ENCODE measurements at places on chromosomes 2 and 18.
A peak's percentile ranks its signal among the peaks of the same experiment; 100 is the strongest.

DNA sequence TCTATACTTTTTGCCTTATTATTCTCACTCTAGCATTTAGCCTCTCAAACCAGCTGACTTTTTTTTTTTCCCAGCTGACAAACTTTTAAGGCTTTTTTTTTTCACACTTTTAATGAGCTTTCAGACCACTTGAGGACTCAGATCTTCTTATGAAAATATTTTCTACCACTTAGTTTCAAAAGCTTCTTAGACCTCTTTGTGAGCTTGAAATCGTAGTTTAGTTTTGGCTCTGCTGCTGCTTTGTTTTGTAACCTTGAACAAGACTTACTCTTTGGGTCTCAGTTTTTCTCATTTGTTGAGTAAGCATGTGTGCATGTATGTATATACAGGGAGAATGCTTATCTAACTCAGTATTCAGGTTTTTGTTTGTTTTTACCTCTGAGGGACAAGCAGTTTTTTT, 3.5 kb downstream of the NBEAL1 start:
- no peak for DNase-seq

DNA sequence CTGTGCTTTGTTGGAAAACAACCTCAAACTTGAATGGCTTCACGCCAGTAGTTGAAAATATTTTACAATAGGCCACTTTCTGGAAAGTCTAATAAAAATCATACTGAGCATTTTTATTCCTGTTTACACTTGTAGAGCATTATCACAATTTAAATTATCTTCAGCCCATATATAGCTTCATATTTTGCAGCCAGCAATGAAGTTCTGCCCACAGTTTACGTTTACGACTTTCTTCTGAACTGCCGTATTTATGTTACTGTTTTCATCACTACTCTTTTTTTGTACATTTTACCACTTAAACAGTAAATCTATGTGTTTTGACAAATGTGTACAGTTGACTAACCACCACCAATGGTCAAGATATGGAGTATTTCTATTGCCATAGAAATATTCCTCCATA, 86.2 kb downstream of the COPS8 start:
- DNase-seq, result no peak

DNA sequence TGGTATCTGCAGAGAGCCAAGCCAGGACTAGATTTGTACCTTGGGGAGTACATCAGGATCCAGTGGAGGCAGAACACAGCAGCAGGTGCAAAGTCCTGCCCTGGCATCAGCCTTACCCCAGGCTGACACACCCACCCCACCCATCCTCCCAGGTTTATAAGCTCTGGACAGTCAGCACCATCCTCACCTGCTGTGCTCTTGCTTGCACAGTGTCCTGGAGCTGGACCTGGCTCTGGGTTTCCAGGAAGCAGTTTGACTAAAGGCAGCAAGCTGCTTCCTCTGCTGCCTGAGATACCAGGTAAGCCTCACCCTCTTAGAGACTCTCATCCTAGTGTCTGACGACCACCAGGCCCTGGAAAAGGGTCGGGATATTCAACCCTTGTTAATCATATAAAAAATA, at the start of gene SULT1C3:
Gene SULT1C3 (plus strand): TSS at position 183 of the 400 bp plus-strand sequence. CDS start 7,227 bp downstream, outside the sequence.
- DNase-seq, result no peak

DNA sequence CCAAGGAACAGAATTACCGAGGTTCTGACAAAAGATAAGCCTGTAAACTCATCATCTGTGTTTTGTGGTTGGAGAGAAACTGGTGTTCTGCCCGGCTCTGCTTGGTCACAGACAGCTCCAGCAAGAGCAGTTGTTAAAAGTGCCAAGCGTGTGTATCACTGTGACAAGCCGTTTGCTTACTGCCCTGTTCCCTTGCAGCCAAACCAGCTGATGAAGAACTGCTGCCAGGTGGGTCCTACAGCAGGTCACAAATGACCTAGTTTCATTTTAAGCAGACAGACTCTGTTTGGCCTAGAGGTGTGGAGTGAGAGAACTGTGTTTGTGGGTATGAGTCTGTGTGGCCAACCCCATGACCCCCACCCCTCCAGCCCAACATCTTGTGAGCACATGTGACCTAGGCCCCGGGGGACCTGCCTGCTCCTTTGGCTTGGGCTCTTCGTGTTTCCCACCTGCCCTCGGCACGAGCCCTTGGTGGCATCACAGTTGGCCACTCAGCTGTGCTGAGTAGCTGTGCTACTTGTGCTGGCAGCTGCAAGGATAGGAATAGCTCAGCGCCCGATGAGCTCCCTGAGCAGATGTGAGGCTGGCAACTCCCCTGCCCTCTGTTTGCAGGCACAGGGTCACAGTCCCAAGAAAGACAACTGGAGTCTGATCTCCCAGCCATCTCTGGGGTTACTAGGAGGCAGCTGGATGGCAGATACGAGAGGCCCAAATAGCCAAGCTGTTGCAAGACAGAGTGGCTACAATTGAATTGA, 9.7 kb downstream of the OXER1 start:
- peak; percentile 21 for DNase-seq
